ENCODE measurements at places on chromosomes 7 and 10.

DNA sequence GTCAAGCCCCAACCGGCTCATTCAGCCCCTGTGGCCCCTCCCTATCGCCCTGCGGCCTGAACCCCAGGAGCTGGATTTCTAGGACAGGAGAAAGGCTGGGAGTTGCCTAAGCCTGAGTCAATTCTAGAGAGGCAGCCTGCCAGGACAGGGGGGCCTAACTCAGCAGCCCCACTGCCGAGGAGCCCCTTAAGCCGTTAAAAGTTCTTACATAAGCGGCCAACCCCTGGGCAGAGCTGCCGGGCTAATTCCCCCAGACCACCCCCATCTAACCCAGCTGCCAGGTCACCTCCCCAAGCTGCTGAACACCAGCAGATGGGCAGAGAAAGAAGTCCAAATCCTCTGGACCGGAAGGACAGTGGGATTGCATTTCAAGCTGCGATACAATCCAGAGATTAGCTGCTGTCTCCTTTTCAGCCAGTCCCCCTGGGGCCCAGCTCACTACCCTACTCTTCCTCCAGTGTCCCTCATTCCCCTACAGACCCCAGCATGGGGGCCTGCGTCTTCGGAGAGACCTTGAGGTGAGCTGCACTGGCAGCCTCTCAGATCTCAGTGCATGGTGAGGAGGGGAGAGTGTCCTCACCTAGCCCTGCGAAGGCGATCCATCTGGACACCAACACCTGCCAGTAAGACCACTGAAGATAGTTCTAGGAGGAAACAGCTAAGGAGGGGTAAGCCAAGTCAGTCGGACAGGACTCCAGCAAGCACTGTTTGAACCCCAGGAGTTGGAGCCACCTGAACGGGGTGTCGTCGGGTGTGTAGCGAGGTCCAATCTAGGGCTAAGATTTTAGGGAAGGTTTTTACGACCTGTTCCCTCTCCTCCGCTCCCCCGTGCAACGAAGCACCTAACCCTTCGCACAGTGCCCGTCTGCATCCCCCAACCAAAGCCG lies 830 bp downstream of the IMPDH1 start:
- no peak for DNase-seq

GRCh38 chr10:82208726-82209125 lies 333.7 kb downstream of the NRG3 start:
- no peak for DNase-seq

GRCh38 chr7:50853311-50853710 lies 70.6 kb upstream of the GRB10 start:
- no peak for DNase-seq

DNA sequence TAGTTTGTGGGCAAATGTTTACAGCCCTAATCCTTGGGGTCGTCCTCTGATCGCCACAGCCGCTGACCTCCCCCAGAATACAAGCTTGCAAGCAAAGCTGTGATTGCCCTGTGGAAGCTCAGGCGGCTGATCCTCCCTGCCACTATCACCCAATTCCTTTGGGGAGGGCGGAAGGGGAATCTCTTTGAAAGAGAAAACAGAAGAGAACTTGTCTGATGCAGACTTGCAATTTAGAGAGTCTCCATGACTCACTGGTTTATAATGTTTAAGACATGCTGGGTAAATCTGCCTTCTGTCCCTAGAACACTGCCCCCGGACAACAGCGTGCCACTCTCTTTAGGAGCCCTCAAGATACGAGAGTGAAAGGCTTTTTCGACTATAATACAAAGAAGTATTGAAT lies 75.5 kb downstream of the NRP1 start:
- DNase-seq, result no peak

DNA sequence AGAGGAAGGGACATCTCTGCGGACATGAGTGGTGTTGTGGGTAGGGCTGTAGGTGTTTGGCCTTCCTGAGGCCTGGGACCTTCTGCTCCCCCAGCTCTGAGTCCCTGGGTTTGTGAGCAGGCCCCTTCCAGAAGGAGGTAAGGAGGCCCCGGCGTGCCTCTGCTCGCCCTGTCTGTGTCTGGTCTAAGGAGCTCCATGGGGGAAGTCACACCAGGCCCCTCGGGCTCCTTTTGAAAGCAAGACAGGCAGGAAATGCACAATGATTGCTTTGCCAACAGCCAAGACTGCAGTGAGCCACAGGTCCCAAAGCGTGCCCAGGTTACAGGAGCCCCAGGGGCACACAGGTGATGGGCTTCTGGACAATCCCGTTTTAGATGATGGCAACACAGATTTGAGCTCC lies 89.5 kb downstream of the FAM53B start:
- DNase-seq, result no peak

DNA sequence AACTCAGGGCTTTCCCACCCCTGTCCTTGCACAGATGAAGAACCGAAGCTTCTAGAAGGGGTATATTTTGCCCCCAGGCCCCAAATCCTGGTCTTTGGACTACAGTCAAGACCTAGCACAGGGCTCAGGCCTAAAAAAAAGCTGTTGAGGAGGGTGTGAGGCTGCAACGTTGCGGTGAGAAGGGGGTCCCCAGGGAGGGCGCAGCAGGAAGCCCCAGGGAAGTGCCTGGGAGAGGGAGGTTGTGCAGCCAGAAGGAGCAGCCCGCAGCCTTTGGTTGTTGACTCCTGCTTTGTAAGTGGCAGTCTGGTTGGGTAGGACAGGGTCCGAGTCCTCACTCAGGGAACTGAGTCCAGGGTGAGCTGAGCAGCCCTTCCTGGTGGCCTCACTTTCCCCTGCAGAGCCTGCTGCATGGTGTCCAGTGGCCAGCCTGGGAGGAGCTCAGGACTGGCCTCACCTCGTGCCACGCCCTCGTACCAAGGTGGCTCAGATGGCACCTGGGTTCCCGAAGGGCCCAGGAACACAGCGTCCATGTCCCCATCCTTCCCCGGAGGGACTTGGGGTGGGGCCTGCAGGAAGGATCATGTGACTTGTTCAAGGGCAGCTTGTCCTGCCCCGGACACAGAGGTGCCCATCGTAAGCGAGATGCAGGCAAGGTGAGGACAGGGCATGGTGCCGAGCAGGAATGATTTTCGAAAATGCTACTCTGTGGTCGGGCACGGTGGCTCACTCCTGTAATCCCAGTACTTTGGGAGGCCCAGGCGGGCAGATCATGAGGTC lies 166.4 kb upstream of the TNRC18 start:
- no peak for DNase-seq

DNA sequence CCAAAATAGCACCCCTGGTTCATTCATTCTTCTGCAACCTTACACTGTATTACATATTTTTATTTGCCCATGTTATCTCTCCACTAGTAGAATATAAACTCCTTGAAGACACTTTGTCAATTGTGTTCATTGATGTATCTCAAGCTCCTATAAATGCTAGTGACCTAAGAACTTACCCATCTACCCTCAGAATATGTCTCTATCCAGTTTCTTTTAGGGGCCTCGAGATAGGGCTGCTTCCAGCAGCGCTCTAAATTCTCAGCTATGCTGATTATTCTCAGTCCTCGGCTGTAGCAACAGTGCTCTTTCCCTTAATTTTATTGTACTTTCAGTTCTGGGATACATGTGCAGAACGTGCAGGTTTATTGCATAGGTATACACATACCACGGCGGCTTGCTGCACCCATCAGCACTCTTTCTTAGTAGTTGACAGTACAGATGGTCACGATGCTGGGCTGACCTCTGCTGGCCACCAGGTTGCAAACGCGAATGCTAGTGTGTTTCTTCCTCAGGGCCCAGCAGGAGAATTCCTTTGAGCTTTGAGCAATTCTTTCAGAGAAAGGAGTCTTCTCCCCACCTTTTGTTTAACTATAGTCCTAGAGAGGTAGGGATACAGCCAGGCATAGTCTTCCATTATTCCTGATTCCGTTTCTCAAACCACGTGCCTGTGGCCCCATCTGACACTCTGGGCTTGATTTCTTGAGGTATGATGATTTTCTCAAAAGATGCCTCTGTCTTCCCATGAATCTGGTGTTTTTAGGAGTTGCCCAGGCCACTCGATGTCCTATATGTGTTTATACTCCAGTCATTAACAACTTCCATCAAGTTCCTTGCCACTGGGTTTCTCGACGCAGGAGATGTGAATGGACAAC lies 49.1 kb upstream of the CDC14C start:
- DNase-seq, result no peak

GRCh38 chr7:134465491-134465890 lies 6.6 kb upstream of the AKR1B1 start:
- DNase-seq, result no peak

DNA sequence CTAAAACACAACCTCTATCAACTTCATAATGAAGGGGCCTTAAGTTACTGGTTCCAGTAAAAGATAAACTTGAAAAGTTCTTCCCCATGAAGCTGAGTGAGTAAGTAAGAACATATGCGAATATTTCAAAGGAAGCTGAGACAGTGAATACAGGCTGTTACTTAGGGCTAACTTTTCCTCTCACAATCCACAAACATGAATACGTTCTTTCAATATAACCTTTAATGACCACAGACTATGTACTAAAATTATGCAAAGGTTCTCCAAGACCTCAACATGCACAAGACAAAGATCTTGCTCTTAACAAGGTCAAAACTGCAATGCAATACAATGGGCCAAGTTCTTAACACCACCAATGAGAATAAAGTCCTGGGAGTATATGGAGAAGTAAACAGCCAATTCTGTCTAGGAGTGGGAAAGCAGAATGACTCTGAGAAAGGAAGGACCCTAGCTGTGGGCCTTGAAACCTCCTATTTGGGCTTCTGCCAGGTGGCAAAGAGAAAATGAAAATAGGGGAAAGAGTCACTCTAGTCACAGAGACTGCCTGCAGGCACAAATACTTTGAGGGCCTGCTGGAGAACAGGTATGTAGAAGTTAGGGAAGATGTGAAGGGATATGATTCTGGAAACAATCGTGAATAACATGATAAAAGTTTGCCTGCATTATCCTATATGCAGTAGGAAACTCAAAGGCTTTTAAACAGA lies 43.7 kb downstream of the OSBPL3 start:
- DNase-seq, result no peak

DNA sequence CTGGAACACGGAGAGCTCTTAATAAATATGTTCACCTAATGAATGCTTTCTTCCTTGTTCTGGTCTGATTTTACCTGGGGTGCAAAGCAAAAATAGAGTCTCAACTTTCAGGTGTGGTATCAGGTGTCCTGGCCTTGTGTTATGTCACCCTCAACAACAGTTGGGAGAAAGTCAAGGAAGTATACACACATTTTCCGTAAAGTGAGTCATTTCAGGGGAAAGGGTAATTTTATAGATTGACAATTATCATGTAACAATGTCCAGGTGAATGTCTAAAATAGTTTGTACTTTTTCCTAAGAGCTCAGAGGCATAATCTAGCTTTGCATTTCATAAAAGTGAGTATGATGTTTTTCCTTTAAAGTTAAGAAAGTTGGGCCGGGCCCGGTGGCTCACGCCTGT lies 287.4 kb downstream of the SKIDA1 start:
- no peak for DNase-seq

- DNase-seq, result no peak
Measured at GRCh38 chr7:32941681-32942414, 15.4 kb upstream of the FKBP9 start.

GRCh38 chr7:46558482-46559193 lies 637.6 kb upstream of the IGFBP3 start:
- DNase-seq, result no peak

DNA sequence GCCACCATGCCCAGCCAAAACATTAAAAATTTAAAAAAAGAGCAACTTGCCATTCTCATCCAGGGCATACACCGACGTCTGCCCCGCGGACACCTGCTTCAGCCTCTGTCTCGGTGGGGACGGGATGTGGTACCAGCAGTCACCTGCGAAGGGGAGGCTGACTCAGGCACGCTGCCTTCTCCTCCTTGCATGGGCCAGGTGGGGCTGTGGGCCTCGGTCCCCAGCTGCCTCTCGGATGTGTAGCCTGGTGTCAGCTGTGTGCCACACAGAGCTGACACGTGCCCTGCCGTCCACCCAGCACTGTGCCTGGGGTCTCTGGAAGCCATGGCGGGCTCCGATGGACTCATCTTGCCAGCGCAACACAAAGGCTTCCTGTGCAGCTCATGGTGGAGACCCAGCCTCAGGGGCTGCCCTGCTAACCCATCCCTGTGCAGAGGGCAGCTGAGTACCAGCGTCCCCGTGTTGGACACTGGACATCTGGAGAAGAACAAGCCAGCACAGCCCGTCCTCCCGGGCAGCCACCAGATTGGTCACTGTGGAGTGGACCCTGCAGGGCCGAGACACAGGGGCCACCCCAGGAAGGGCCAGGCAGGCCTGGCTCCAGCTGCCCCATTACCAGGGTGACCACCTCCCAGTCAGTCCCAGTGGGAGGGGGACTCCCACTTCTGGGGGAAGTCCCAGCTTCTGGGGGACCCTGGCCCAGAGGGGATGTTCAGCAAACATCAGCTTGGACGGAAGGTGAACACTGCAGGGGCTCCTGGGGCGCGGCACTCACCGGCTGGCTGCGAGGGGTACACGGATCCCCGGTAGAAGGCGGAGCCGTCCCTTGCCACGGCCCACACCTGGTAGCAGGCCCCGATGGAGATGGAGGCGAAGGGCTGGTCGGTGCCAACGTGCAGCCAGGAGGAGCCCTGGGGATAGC lies 10.6 kb downstream of the BHLHA15 start:
- DNase-seq, result no peak

GRCh38 chr7:45242698-45243097 lies 85.1 kb downstream of the RAMP3 start:
- no peak for DNase-seq

DNA sequence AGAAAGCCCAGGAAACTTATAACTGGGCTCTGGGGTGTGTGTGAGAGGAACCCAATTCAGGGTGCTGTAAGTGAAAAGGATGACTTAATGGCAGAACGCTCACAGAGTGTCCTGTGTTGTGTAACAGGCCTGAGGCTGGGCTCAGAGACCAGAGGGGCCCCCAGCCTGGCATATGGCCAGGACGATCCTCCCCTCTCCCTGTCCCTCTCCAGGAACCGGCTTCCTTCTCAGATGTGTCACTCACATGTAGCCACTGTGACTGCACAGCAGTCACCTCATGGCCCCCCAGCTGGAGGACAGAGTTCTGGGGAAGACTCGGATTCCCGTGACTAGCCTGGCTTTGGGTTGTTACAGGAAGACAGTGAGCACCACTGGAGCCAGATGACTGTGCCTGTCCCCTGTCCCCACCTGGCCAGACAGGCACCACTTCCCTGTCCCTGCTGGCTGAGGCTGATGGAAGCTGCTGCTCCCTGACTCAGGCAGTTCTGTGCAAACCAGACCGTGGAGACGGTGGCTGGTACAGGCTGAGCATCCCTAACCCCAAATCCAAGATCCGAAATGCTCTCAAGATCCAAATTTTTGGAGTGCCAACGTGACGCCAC lies 220.5 kb downstream of the MLLT10 start:
- no peak for DNase-seq

Data from naive thymus-derived CD8-positive, alpha-beta T cell (primary cell).